ENCODE measurements at places on chromosomes 5 and 9. TPM values are rescaled to one million over a fixed set of nuclear protein-coding genes. Genes with fewer than 3 reads are reported as not detected.
A peak's percentile ranks its signal among the peaks of the same experiment; 100 is the strongest.

GRCh38 chr5:158565017-158565789, 534.5 kb downstream of the EBF1 start:
- DNase-seq: no peak

Gene IL13
- not detected for total RNA-seq

GRCh38 chr5:89105836-89106235, 222.9 kb upstream of the MEF2C start:
- no peak for DNase-seq

DNA sequence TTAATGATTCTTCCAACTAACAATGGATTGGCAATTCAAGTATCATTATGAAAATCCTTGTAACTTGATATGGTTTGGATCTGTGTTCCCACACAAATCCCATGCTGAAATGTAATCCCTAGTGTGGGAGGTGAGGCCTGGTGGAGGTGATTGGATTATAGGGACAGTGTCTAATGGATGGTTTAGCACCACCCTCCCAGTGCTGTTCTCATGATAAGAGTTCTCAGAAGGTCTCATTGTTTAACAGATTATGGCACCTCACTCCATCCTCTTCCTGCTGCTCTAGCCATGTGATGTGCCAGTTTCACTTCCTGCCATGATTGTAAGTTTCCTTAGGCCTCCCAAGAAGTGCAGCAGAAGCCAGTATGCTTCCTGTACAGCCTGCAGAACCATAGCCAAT, 1116.2 kb upstream of the EDIL3 start:
- DNase-seq: no peak

Gene CSF1R
- total RNA-seq: 0.36 TPM

Gene AFF4
- total RNA-seq: 67.2 TPM

GRCh38 chr5:128436749-128437188, 101.3 kb downstream of the FBN2 start:
- peak; percentile 93 for DNase-seq

Gene SLC34A3
- total RNA-seq: not detected

GRCh38 chr9:126708178-126708577, 94.5 kb downstream of the LMX1B start:
- no peak for DNase-seq

- no peak for DNase-seq
Measured at GRCh38 chr5:169013208-169013728, 287.7 kb downstream of the SLIT3 start.

- DNase-seq: no peak
Measured at GRCh38 chr5:143516249-143516648, 112.8 kb upstream of the NR3C1 start.

- no peak for DNase-seq
Measured at GRCh38 chr9:122030357-122030756, 62.8 kb downstream of the TTLL11 start.

DNA sequence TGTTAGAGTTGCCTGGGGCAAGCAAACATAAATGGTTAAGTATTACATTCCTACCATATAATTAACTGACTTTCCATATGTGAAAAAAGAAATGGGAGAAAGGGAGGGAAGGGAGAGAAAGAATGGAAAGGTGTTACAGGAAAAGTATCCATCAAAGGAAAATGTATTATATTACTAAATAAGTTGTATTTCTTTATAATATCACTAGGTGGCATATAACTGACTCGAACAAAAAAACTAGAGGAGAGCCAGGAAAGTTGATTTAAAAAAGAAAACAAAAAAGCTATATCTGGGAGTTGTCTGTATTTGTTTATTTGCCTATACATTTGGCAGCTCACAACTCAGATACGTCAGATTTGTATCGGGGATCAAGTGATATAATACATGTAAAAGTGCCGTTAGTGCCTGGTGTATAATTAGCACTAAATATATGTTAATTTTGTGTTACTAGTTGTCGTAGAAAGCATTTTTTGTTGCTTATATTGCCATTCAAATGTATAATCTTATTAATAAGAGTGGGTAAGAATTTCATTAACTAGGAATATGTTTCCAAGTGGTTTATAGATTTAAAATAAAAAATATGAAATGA, 59.6 kb upstream of the ADAMTS19 start:
- DNase-seq: no peak

Gene PCDHA12
- total RNA-seq: not detected

DNA sequence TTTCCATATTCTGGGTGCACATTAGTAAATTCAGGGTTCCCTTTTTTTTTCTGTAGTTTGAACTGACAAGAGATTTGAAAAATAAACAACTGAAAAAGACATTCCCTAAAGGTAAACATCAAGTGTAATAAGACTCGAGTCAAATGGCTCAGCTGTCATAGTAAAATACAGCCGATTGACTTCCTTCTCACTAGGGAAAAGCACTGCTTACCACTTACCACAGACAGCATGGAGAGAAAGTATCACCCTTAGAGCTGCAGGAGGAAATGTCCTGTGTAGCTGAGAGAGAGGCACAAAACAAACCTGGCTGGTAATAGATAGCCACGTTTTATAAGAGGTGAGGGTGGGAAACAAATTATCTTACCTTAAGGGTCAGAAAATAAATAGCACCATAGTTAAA, 12.1 kb upstream of the DMAC1 start:
- DNase-seq: no peak

GRCh38 chr5:158179271-158179670, 320.3 kb upstream of the CLINT1 start:
- no peak for DNase-seq

Gene PCDH1
- total RNA-seq: 0.83 TPM

Data from IMR-90 (cell line).